BJ (cell line): ENCODE measurements at places on chromosomes 7 and 10. TPM values are rescaled to one million over a fixed set of nuclear protein-coding genes. Genes with fewer than 3 reads are reported as not detected.

GRCh38 chr10:110433740-110434139 is 64.0 kb upstream of the DUSP5 start:
- no peak for DNase-seq

- no peak for DNase-seq
Observed at GRCh38 chr7:17194656-17195055, 103.8 kb upstream of the AHR start.

GRCh38 chr10:103806395-103807187 is 48.8 kb downstream of the SH3PXD2A start:
- no peak for DNase-seq

DNA sequence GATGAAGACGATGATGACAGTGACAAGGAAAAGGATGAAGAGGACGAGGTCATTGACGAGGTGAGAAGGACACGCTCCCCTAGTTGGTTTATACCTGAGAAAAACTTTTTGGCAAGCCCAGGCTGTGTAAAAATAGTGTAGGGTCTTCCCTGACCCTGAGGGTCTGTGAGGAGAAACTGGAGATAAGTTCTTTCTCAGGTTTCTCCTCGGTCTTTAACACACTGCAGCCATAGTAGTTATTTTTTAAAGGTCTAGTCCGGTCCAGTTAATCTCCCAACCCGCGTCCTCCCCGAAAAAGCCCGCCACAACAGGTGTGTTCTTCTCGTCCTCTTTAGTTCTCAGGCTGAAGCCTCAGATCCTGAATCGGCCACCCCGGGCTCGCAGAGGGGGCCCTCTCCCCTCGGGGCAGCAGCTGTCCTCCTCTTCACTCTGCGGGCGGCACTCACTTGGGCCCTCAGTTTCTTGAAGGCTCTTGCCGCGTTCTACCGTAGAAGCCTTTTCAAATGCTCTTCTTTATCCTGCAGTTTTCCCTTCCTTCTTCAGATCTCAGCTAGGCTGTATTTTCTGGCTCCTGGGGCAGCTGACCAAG is 411 bp downstream of the BCCIP start:
- no peak for DNase-seq

- DNase-seq = no peak
Observed at GRCh38 chr7:121084256-121084655, 95.7 kb downstream of the CPED1 start.

- DNase-seq = no peak
Observed at GRCh38 chr7:12152196-12152918, 58.7 kb upstream of the TMEM106B start.

GRCh38 chr10:122232769-122233168 is 38.3 kb upstream of the BTBD16 start:
- no peak for DNase-seq

- no peak for DNase-seq
Observed at GRCh38 chr10:9091530-9092093, 1037.1 kb downstream of the GATA3 start.

- DNase-seq = no peak
Observed at GRCh38 chr7:44306606-44307005, 18.8 kb downstream of the CAMK2B start.

DNA sequence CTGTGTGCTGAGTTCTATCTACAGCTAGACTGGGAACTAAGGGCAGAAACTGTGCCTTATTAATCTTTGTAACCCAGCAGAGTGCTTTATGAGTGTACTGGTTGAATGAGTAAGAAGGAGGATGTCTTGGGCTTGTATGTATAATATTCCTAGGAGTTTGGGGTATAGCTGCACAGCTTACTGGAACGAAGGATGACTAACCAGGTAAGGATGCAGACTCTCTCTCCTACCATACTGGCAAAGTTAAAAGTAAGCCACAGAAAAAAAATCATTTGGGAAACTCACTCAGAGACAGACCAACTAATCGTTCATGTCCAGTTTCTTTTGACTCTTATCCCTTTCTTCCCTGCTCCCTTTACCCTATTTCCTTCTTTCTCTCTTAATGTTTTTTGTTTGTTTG is 1.4 kb upstream of the DHTKD1 start:
- peak; percentile 41 for DNase-seq

- no peak for DNase-seq
Observed at GRCh38 chr10:93897070-93897780, 3.4 kb downstream of the SLC35G1 start.

DNA sequence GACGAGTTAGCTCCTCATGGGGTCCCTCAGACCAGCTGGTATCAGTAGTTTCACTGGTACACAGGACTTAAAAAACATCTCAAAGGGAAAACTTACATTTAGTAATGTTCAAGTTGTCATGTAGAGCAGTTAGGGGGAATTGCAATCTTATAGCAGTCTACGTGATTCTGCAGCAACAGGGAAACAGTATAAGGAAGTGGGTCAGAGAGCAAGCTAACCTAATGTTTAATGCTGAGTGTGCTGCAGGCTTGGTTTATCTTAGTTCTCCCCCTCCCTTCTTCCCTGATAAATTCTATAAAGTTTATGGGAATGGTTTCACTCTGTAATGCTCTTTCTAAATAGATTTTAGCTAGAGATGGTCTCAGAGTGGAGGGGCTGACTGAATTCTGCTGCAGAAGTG is 11.3 kb downstream of the SPAM1 start:
- DNase-seq = no peak

DNA sequence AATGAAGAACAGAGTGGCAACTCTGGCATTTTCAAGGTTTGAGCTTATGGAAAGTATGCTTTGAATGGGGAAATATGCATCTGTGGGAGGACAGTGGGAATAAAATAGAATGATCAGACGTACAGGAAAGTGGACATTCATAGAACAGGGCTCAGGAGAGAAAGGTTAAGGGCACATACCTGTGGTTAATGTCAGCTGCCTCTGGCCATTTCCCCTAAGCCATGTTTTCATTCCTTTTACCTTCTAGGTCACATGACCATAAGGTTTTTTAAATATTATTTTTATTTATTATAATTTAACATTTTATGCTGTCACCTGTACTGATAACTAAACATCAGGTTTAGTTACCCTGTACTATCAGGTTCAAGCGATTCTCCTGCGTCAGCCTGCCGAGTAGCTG is 52.8 kb downstream of the LRRC4 start:
- DNase-seq = no peak

- DNase-seq = no peak
Observed at GRCh38 chr7:92748495-92748894, 87.9 kb downstream of the CDK6 start.

DNA sequence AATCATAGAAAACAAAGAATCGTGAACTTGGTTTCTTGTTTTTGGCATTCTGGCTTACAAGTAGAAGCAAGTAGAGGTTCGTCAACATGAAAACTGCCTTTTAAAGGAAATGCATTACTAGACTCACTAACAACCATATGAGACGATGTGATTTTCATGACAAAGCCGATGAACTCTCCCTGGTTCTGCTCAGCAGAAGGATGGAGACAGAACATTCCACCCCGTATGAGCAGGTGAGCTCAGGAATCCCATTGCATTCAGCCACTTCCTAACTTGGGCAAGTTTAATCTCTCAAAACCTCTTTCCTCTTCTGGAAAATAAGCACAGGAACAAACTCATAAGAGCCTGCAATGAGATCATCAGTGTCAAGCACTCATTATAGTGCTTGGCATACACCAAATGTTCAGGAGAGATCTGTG is 57.4 kb upstream of the SVIL start:
- DNase-seq = no peak

DNA sequence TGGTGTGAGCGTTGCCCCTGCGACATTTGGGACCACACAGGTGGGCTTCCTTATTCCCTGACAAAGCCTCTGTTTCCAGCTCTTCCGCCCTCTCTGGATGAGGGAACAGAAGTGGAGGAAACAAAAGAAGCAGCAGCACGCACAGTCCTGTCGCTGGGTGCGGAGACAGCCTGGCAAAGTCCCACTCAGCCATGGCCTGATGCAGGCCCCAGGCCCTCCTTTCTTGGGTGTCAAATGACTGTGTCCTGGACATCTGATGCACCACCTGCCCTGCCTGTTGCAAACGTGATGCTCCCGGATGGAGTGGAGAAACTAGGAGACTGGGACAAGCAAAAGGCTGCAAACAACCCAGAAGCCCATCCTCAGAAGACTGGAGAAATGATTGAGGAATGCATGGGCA is 20.7 kb downstream of the ZMIZ2 start:
- no peak for DNase-seq

The TRIM74 gene
- not detected in 2 replicates for polyA plus RNA-seq

The ATP6V0E2 gene
- polyA plus RNA-seq = 10.7 and 17.7 TPM in 2 replicates

The PTPN20 gene
- 0.04 TPM in 1 of 2 replicates, not detected in the other for polyA plus RNA-seq

The EVX1 gene
- not detected in 2 replicates for polyA plus RNA-seq

The C10orf95 gene
- polyA plus RNA-seq = not detected in 2 replicates

The LRMDA gene
- polyA plus RNA-seq = 0.12 TPM in 1 of 2 replicates, not detected in the other

The PHYHIPL gene
- not detected in 2 replicates for polyA plus RNA-seq

The HOXA5 gene
- polyA plus RNA-seq = 1.2 and 1.7 TPM in 2 replicates

The TFPI2 gene
- 113 and 143 TPM in 2 replicates for polyA plus RNA-seq

The VPS37D gene
- polyA plus RNA-seq = 2.2 and 3.3 TPM in 2 replicates

The OPALIN gene
- polyA plus RNA-seq = not detected in 2 replicates

The OR2A42 gene
- polyA plus RNA-seq = 0.02 TPM in 1 of 2 replicates, not detected in the other

The DNA2 gene
- polyA plus RNA-seq = 0.74 and 2.4 TPM in 2 replicates

The OSBPL3 gene
- 26.5 and 27.1 TPM in 2 replicates for polyA plus RNA-seq

The ZNF239 gene
- 5.1 and 5.8 TPM in 2 replicates for polyA plus RNA-seq

The TMEM270 gene
- polyA plus RNA-seq = not detected in 2 replicates

The CAV2 gene
- 245 and 263 TPM in 2 replicates for polyA plus RNA-seq
